DMS79 treated with DMSO at 0.1 percent for 48 hours (cell line): ENCODE measurements at places on chromosomes 2 and 18.

DNA sequence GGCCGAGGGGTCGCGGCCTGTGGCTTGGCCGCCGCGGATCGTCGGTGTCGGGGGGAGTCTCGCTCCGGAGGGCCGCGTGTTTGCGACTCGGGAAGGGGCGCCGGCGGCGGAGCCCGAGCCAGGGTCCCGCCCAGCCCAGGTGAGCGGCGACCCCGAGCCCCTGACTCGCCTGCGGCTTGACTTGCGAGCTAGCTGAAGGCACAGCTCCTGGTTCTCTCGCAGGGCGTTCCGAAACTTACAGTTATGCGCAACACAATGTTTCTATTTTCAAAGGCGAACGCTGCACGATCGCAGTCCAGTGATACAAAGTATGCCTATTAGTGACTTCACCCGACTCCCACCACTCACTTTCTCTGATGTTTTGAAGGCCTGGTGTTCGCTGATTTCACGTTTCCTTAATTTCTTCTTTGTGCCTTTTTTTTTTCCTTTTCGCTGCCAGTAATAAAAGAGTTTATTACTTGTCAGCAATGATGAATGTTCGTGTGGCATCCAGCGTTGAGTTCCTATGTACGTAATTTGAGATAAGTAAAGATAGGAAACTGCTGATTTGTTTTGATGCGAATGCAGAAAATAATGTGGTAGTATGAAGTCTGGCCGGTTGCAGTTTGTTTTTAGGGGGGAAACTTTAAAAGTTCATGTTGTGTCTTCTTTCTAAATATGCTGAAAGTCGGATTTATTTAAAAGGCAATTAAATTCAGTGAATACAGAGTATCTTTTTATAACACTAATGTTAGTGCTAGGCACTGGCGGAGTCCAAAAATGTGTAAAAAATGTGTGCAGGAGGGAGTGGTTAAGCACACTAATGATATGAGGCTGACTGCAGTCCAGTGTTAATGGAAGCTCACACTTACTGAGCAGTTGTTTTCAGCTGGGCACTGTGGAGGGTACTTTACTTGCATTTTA lies 706 bp downstream of the UBXN2A start:
- peak; percentile 38 for DNase-seq

DNA sequence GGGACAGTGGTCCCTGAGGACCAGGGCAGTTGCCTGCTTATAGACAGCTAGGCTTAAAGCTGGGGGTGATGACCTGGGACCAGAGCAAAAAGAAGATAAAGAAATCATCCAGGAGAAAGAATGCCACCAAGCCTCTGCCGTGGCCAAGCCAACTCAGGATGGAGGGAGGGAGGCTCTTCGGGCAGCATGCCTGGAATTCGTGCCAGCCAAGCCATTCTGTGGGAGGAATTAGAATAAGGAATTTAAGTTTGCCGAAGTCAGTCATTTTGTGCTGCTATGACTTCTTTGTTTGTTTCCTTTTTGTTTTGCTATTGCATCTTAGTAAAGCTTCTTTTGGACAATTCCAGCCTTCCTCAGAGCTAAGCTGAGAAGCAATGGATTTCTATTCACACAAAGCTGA lies 124.1 kb downstream of the EN1 start:
- DNase-seq = no peak

DNA sequence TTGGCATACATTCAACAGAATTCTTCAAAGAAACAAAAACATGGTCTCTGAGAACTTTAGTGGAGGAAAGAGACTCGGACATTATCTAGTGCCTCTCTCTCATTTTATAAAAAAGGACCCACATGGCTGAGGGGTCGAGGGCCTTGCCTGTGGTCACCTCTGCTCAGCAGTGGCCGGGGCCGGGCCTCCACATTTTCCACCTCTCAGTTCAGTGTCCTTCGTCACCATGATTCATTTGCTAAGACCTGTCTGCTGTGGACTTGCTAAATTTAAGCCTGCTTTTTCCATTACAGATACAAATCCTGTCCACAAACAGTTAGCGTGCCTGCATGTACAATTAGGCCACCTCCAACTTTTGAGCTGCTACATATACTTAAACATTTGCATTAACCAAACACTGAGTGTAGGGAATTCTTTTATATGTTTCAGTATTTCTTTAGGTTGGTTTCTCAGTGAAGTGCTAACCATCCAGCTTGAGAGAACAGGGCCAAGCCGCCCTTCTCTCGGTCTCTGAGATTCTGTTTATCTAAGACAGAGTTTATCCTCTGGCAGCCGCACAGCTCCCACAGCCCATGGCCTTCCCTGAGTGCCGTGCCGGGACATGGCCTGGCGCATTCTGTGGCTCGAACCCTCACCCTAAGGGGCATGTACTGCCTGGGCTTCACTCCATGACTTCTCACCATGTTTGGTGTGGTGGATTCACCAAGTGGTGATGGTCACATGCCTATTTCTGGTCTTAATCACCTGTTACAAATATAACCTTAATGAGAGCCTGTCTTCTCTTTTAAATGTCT lies 46.2 kb downstream of the COA5 start:
- peak; percentile 22 for DNase-seq

DNA sequence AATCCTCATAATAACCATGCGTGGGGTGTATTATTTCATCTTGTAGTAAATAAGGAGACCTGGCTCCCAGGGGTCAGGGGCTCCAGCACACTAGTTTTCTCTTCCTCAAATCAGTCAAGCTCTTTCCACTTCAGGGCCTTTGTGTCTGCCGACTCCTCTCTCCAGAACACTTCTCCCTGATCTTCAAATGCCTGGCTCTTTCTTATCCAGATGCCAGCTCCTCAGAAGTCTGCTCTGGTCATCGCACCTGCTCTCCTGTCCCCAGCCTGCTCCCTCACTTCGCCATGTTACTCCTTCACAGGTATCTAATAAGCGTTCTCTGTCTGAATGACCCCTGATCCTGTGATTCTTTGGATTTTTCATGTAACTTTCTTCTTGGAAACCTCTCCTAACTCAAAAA lies 62.0 kb downstream of the GYPC start:
- no peak for DNase-seq

GRCh38 chr2:127134235-127134634 lies 27.3 kb upstream of the BIN1 start:
- no peak for DNase-seq

DNA sequence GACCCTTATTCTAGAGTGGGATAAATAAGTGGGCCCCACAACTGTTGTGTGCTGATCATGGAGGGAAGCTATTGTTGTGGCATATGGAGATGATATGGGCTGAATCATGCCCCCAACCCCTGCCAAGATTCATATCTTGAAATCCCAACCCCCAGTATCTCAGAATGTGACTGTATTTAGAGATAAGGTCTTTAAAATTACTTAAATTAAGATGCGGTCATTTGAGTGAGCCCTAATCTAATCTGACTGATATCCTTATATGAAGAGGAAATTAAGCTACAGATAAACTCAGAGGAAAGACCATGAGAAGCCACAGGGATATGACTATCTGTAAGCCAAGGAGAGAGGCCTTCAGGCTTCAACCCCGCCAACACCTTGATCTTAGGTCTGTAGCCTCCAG lies 188.3 kb upstream of the RND3 start:
- DNase-seq = no peak

GRCh38 chr2:173358616-173359015 lies 3.9 kb downstream of the CDCA7 start:
- peak; percentile 66 for DNase-seq

GRCh38 chr2:119706221-119706620 lies 27.2 kb downstream of the TMEM177 start:
- no peak for DNase-seq

GRCh38 chr2:117702098-117702497 lies 112.4 kb upstream of the DDX18 start:
- DNase-seq = no peak

DNA sequence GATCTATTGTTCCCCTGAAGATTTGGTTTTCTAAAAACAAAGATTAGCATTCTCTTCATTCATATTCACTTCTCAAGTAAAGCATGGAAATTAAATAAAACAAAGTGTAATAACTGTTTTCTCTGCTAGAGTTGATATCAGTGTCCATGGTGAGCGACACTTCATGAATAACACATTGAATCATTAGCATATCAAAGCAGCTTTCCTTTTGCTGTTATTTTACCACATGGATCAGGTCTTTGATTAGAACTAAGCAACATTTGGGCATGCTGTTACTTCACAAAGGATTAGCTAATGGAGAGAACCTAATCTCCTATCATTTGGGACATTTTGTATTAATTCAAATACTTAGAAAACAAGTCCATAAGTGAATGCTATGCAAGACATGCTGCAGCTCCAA lies 368.8 kb upstream of the CDH19 start:
- no peak for DNase-seq

GRCh38 chr2:233251306-233252116 lies at the start of gene ATG16L1:
ATG16L1 (plus strand) TSS chr2:233251673; CDS start chr2:233251828, 155 bp downstream.
- DNase-seq = peak; percentile 88

DNA sequence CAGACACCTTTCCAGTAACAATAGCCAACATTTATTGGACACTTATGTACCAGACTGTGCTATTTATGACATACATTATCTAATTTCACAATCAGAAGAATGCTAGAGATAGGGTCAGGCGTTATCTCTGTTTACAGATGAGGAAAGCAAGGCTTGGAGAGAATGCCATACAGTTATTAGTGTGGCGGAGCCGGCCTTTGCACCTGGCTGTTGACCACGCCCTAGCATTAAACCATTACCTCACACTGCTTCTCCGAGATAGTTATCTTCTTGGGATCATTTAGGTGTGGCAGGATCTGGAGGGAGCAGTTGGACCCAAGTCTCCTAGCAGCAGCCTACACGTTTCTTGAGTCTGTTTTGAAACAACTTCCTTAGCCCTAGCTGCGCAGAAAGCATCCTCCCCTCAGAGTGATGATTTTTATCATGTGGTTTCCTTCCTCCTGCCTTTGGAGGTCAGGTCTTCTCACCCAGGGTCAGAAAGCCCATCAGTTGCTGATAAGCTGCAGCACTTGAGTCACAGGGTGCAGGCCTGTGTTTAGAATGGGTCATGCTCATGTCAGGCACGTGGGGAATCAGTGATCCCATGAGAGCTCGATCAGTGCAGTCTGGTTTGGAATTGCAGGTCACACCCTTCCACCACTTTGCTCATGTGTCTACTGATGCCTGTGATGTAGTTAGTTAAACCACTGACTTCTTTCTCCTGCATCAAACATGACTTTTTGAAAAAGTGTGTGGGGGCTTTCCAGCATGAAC lies 118.2 kb downstream of the SPTBN1 start:
- no peak for DNase-seq

DNA sequence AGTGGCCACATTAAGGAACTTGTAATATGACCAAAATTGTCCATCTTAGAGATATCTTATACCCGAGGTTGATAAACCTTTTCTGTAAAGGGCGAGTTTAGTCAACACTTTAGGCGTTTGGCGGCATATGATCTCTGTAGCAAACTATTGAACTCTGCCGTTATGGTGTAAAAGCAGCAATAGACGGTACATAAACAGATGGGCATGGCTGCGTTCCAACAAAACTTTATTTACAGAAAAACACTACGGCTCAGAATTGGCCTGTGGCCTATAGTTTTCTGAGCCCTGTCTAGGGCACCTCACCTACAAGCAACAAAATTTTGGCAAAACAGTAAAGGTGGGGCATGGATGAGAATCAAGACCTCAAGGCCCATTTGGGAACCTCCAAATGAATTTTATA lies 121.9 kb upstream of the HAAO start:
- DNase-seq = no peak

DNA sequence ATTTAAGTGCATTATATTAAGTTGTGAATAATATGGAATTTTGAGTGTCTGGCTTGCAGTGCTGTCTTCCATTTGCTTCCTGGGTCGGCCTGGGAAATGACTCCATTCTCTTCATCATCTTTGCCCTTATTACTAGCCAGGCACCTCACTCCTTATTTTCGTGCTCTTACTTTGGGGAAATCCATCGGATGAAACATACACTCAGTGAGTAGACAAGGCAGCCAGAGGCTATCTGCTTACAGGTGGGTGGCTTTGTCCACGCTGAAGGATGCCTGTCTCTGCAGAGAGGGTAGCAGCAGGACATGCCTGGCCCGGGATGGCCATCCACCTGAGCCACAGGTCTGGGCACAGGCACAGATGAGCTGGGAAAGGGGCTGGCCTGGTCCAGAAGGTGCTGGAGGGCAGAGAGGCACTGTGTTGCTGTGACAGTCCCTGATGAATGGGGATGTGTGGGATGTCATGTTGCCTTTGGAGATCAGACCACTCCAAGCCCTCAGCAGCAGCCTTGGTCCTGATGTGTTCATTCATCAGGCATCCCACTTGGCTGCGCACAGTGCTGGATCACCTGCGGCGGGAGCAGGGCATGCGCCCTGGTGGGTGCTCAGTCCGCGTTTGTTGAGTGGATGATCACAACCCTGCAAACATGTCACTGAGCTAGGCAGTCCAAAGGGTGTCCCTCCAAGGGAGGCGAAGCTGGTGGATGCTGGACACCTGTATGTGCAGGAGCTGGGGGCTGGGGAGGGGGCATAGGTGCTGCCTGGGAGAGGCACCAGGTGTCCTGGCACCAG lies 236.0 kb downstream of the LDLRAD4 start:
- DNase-seq = no peak

DNA sequence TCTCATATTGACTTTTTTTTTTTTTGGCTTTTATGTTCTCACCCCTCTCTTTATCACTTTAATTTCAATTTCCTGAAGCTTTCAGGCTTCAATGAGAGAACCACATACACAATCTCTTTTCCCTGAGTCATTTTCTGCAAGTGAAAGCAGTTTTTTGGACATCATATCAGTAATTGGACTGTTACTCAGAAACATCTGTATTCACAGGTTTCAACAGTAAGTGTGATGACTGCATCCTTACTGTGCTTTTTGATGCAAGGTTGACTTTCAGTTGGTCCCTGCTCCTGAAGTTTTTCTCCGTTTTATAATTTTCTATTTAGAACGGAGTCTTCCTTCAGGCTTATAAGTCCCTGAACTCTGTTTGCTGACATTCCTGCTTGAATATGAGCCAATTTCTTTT lies 70.5 kb upstream of the CCBE1 start:
- DNase-seq = no peak

- no peak for DNase-seq
Measured at GRCh38 chr18:1394426-1394825, 489.8 kb downstream of the ADCYAP1 start.

DNA sequence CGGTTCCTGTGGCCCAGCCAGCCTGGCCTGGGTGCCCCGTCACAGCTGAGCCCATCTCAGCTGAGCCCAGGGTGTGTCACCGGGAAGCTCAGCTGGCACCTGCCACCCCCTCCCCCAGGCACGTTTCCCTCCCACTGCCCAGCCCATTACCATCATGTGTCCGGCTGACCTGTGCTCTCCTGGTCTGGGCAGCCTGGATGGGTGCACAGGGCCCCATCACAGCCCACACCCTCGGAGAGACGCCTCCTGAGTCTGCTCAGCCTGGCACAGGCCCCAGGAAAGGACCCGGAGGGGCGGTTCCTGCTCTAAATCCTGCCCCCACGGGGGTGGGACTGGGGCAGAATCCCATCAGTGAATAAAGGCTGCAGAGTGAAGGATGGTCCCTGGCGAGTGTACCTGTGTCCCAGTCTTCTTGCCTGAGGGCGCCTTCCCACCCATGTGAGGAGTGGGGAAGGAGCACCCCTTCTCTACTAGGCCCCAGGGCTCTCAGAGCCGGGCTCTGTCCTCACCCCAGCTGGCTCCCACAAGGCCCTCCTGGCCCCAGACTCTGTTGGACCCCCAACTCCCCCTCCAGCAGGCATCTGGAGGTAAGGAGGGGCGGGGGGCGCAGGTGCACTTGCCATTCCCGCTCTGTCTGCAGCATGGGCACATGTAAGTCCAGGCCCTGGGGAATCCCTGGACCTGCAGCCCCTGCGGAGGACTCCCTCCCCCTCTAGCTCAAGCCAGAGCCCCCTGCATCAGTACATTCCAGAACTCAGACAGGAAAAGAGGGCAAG lies 21.2 kb downstream of the GPC1 start:
- no peak for DNase-seq
